Stimulated activated CD4-positive, alpha-beta T cell treated with anti-CD3 and anti-CD28 coated beads, Interleukin-1b, Interleukin-23, amount 100 ng/mL, for 1 hour (primary cell): ENCODE measurements at places on chromosomes 3 and 15.

DNA sequence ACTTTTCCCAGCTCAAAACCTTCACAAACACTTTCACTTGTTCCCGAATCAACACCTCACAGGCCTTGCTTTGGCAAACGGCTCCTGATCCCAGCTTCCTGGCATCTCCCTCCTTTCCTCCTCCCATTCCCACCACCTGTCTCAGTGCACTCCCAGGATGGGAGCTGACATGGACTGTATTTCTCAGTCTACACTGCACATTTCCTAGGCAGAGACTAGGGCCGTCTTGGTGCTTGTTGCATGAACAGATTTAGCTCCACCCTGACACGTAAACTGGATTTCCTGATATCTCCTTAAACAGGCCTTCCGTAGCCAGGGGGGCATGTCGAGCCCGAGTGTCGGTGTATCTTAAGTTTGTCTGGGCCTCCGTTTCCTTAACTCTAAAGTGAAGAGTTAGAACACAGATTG lies 790 bp upstream of the WHAMM start:
- no peak for DNase-seq

- DNase-seq = no peak
These were observed 3.8 kb downstream of the GOLIM4 start for GRCh38 chr3:168091941-168092340.

DNA sequence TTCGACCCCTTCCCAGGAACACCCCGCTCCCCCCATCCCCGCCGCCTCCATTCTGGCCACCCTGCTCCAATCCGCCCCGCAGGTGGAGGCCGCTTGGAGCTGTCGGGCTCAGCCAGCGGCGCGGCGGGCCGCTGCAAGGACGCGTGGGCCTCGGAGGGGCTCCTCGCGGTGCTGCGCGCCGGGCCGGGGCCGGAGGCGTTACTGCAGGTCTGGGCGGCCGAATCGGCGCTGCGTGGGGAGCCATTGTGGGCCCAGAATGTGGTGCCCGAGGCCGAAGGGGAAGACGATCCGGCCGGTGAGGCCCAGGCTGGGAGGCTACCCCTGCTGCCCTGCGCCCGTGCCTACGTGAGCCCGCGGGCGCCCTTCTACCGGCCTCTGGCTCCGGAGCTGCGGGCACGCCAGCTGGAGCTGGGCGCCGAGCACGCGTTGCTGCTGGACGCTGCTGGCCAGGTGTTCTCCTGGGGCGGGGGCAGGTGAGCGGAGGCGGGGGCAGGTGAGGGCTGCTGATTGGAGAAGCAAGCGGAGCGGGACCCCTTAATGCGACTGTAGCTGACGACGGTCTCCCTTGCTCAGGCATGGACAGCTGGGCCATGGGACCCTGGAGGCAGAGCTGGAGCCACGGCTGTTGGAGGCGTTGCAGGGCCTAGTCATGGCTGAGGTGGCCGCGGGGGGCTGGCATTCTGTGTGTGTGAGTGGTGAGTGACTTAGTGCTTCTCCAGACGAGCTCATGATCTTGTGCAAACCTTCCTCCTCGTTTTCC lies 2.5 kb downstream of the RCCD1 start:
- no peak for DNase-seq

- peak; percentile 79 for DNase-seq
These were observed 23.4 kb downstream of the FOXL2 start for GRCh38 chr3:138923531-138923994.

GRCh38 chr15:25251700-25252390 lies 187.0 kb downstream of the UBE3A start:
- no peak for DNase-seq

DNA sequence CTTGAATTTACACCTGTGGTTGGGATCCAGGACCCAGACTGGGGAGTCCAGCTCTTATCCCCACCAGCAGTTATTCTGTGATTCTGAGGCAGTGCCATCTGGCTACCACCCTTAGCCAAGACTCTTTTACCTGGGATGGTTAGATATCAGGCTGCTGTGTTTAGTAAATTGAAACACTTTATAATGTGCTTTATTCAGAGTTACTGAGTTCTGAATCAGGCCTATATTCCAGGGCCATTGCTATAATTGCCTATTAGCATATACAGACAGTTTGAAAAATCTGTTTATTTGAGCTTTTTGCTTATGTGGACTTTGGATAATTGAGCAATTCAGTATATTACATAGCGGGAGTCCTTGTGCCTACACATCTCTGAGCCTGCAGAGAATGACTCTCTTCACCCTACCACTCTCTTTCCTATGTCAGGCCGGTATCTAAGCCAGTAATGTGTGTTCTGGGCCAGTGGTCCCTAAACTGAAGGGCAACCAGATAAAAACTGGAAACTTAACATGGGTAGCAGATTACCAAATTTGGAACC lies 45.4 kb upstream of the TRAK1 start:
- DNase-seq = no peak

DNA sequence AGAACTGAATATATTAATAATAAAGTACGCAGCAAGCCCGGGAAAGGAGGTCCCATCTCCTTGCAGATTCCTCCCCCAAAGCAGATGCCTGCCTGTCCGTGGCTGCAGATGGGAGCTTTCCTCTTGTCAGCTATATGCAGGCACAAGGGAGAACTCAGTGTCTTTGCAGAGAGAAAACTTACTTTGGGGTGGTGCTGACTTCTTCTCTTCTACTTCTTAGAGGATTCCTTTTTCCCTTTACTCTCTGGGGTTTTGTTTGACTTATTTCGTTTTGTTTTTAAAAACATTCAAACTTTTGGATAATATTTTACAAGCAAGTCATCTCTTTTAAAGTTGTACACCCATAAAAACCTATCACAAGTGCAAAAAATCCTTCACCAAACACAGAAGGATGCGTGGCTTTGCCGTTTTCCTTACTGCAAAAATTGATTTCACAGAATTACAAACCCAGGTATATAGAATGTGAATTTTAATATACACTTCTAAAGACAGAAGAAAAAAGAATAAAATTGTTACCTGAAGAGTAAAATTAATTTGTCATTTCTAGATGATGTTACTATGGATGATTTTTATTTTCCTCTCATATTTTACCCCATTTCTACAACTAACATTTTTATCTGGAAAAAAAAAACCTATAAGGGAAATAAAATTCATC lies 65.3 kb upstream of the IGF1R start:
- no peak for DNase-seq

DNA sequence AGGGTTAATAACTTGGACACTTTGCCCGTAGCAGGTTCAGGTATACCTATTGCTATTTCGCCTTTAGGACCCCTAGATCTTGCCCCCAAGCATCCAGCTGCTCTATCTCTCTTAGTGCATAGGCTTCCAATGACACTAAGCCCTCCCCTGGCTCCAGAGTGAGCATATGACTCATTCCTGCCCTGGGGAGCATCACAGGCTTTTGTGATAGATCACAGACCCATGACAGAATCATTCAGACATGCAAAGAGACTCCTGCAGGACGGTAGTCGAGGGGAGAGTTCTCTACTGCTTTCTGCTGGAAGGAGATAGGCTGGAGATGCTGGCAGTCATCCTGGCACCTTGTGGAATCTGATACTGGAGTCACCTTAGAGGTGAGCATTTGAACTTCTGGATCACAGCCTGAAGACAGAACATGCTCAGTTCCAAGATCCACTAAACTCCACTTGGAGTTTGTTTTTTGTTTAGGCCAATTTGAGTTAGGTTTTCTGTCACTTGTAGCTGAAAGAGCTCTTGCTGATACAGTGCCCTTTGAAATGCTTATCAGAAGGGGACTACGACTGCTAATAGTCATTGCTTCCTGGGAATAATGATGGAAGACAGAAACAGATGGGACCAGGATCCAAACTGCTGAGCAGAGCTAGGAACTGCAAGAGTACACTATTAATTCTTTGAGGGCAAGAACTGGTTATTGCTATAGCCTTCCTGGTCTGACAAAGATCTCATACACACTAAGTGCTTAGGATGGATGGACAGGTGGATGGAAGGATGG lies 11.0 kb downstream of the LYSMD2 start:
- no peak for DNase-seq

DNA sequence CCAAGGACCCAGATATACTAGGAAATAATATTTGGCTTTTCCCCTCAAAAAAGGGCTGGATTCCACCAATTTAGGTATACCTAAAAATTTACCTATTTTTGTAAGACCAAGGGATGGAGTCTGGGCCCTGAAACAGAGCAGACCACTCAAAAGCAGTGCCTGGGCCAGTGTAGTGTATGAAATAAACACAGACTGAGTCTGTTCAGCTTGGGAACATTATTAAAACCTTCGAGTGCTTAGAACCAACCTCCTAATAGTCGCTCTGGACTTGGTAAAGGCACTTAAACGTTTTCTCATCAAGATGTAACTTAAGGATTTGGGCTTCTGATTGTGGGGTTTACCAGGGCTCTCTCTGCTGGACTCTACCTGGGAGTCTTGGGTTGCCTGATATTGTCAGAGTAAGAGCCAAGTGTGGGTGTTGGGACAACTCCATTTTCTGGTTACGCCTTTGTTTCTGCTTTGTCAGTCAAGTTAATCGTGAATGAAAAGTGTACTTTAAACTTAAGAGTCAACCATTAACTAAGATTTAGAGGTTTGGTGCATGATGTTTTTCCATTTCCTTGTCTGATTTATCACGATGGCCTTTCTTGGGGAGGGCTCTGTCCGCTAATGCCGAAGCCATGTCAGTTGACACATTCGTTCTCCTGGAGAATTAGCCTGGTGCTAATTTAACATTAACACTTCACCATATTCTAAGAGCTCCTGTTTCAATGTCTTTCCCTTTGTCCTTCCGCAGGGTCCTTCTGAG lies 221.0 kb upstream of the TPM1 start:
- no peak for DNase-seq

DNA sequence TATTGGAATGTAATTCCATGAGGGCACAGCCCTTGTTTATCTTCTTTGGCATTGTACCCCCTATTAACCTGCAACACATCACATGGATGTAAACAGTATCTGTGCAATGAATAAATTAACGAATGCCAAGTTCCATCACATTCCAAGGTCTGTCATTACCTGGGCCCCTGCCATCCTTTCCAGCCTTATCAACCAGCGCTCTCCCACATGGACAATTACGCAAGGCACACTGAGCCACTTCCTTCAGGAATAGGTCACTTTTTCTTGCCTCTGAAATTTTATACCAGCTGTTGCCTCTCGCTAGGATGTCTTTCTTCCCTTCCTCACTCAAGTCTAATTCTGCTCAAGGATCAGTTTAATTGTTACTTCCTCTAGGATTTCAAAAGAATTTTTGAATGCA lies 1051.8 kb upstream of the CFAP20DC start:
- DNase-seq = no peak

GRCh38 chr15:26889298-26889898 lies 22.5 kb downstream of the GABRA5 start:
- peak; percentile 7 for DNase-seq

GRCh38 chr3:72123908-72124441 lies 339.0 kb upstream of the PROK2 start:
- DNase-seq = no peak

- no peak for DNase-seq
These were observed 22.1 kb upstream of the PRR23E start for GRCh38 chr3:127170814-127171213.

DNA sequence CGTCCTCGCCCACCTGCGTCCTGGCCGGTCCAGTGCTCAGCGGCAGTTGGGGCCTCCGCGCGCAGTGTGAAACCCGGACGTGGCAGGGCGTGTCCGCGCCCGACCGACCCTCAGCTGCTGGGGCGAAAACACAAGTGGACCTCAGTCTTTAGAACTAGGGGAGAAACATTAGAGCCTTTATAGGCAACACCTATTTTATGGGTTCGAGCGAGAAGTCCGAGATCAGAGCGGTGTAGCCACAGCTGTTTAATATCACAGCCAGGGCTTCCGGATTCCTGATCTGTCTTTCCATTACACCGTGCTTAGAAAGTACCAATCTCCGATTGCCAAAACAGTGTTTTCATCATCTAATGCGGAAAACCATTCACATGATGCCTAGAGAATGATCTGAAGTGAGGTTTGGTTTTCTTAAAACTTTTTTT lies 506 bp downstream of the RAD51 start:
- DNase-seq = no peak

DNA sequence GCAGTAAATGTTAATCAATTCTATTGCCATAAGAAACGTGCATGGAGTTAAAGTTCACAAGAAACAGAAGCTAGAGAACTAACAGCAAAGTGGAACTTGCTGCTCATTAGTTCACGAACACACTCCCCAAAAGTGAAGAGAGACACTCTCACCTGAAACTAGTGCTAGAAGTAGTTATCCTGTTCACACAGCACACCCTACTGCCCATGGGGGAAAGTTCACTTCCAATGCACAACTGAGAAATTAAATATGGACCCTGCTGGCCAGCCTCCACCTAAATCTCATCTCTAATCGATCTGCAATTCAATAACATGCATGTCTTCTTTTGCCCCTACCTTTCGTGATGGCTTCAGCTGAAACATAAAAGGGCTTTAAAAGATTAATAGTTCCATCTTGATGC lies 39.4 kb upstream of the FRMD4B start:
- DNase-seq = no peak

DNA sequence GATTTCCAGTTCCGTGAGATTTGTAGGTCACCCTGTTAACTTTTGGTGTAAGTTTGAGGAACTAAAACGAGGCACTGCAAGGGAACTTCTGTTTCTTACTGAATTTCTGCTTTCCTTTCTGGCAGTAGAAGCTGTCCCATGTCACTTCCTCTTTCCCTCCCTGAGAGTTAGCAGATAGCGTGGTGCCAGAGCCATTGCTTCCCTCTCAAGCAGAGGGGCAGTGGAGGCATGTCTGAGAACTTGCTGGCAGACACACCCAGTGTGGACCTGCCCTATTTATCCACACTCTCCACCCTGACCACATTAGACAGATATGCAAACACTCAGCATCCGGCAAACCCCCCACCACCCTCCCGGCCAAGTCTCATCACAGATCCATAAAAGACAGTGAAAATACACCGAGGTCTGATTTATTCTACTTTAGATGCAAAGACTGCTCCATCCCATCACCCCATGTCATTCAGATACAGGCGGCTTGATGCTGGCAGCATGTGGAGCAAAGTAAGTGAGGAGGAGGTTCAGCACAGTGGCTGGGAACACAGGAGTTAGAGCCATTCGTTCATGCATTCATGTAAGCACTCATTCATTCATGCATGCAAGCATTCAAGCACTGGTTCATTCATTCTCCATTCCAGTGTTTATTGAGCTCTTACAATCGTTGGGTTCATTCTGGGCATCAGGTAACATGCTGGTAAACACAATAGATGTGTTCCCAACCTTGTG lies 324.7 kb downstream of the SHQ1 start:
- DNase-seq = no peak

DNA sequence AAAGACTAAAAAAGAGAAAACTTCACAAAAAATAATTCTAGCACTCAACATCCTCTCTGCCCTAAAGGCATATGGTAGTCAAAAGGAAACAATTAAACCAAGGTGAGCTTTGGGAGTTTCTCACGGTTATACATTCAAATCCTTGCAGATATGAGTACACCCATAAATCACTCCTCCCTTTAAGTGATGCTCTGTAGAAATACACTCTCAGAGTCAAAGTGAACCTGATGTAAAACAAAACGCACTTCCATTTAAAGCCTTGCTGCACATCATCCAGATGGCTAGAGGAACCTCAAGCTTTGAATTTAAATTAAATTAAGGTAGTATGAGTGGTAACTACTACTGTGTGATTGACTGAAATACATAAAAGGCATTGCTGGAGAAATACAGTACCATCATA lies 36.0 kb upstream of the AADAC start:
- no peak for DNase-seq
